ENCODE measurements at places on chromosomes 7 and 10.

- DNase-seq, result no peak
Observed at GRCh38 chr10:3975016-3975415, 190.0 kb upstream of the KLF6 start.

DNA sequence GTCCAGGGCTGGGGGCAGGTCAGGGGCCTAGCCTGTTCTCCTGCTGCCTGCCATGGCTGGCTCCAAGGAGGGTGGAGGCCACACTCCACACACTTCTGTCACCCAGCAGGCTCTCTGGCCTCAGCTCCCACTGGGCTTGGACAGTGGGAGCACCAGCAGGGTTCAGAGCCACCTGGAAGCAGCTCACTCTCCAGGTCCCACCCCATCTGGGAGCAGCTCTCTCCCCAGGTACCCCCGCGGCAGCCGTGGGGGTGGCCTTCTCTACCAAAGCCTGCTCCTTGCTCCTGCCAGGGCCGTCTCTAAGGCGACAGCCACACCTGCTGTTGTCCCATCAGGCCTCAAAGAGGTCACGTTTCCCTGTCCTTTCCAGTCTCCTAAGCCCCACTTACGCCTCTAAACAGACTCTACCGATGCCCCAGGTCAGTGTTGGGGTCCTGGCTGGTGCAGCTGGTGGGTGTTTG, 142.5 kb upstream of the RET start:
- no peak for DNase-seq

GRCh38 chr7:47335071-47335470, 246.8 kb downstream of the TNS3 start:
- no peak for DNase-seq

- DNase-seq, result no peak
Observed at GRCh38 chr10:100744136-100744986, 1.0 kb upstream of the PAX2 start.

- DNase-seq, result no peak
Observed at GRCh38 chr10:59517341-59517899, 155.1 kb upstream of the FAM13C start.

- no peak for DNase-seq
Observed at GRCh38 chr7:30091987-30092386, 42.8 kb upstream of the MTURN start.

DNA sequence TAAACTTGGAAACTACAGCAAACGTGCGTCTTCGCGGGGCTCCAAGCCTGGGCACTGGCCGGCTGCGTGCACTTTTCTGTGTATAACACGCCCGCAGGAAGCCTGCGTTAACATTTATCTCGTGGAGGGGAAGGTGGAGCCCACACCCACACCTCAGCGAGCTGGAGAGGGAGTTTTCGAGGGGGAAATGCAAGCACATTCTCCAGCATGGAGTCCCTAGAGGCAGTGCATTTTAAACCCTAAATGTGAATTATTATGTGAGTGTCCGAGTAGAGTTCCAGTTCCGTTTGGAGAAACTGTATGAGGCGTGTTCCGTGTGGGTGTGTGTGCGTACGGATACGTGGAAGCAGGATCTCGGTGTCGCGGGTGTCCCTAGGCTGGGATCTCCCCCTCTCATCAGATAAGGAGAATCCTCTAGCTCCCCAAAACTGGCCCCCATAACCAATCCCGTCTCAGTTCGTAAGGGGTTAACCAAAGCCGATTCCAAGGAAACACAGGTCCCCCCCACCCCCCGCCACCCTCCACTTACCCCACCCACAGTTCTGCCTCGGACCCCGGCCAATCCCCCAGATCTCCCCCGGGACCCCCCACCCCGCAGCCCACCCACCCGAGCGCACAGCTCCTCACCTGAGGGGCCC, 403 bp downstream of the CDK6 start:
- peak; percentile 36 for DNase-seq

DNA sequence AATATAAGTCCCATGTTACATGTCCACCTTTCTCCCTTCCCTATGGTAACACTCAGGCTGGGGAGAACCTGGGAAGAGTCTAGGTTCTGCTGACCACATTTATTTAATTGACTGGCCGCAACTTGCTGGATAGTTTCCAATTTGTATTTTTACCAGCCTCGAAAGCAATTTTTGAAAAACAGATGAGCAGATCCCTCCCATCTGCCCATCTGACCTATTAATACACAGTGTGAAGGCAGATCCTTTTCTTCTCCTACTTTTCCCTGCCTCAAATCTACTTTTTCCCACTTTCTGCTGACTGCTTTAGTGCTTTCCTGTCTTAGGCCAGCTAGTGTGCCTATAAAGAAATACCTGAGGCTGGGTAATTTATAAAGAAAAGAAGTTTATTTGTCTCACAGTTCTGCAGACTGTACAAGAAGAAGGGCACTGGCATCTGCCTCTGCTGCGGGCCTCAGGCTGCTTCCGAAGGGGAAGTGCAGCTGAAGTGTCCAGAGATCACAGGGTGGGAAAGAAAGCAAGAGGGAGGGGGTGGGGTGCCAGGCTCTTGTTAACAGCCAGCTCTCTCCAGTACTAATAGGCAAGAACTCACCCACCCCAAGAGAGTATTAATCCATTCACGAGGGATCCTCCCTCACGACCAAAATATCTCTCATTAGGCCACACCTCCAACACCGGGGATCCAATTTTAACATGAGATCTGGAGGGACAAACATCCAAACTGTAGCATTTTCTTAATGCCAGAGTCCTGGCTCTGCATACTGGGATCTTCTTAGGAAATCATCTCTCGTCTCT, 336.0 kb upstream of the IGFBP3 start:
- no peak for DNase-seq

- DNase-seq, result peak; percentile 36
Observed at GRCh38 chr10:784403-785088, 95.1 kb upstream of the DIP2C start.

GRCh38 chr7:19262826-19263225, 117.6 kb upstream of the FERD3L start:
- no peak for DNase-seq

All from left lung (tissue), 14 donors.